Breast epithelium (tissue), 4 donors: ENCODE measurements at places on chromosomes 11 and 22. TPM values are rescaled to one million over a fixed set of nuclear protein-coding genes. Genes with fewer than 3 reads are reported as not detected.

DNA sequence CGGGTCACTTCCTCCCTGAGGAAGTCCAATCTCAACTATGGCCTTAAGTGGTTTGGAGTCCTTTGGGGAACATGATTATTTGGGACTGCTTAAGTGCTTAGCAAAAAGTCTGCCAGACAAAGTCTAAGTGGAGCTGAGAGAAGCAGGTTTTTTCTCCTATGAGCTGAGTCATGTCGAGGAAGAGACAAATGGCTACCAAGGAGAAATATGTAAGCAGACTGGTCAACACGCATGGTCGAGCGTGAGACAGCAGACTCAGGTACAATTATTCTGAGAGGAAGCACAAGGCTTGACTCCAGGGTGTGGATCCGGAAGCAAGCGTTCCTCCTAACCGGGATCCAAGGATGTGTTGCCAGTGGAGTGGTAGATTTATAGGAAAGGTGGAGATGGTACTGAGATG lies 30.6 kb downstream of the UBASH3B start:
- H3K4me1 ChIP-seq: no peaks in the 10 kb centered on the region
- DNase-seq: no peak
- H3K27me3 ChIP-seq: no peaks in the 10 kb centered on the region

DNA sequence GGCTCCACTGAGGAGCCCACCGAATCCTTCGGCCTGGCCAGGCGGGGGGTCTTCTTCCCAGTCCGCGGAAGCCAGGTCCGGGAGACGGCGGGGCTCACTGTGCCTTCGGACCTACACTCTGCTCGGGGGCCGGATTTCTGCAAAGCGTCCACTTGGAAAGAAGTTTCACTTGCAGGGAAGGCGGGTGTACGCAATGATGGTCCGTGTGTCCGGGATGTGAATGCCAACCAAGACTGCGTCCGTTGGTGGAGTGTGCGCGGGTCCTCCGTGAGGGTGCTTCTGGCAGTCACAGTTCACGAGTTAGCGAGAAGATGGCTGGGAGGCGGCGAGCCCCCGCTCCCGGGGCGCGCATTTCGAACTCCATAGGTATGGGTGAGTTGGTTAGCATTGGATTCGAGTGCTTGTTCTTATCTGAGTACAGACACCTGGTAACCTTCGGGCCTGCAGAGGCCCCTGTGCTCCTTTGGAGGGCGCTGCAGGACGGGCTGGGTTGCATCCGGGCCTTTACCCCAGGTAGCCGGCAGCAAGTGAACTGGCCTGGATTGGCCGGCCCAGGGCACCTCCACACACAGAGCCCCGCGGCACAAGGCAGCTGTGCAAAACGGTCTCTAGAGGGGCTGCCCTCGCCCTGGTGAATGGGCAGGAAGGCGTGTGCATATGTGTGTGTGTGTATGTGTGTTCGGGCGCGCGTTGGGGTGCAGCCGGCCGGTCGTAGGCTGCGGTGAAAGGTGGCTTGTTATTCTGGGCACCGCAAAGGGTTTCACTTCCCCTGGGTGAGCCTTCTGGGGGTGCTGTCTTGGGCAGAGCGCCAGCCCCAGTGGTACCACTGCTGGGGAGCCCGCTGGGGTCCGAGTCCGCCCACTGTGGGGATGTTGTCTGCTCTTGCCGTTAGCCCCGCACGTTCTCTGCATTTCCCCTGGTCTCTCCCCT lies 13.3 kb upstream of the CYP2R1 start:
- H3K27ac ChIP-seq: no peak overlapping the region
- H3K36me3 ChIP-seq: no peaks in the 10 kb centered on the region
- H3K4me3 ChIP-seq: peak overlapping the region; percentile 41
- peaks cover 1% of the 10 kb centered on the region for H3K27me3 ChIP-seq

DNA sequence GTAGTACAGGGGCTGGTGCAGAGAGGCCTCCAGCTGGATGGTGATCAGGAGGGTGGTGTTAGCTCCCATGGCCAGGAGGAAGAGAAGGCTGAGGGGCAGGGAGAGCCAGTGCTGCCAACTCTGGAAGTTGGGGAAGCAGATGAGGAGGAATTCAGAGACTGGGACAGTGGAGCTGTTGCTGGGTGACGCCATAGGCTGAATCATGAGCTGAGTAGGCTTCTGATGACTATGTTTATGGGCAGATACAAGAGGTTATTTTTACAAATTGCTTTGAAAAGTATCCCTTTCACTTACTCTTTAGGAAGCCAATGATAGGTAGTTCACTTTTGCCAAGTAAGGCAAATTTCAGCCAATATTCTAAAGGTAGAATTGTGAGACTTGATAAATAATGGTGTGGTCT lies 3.1 kb downstream of the OR56A1 start:
- H3K27me3 ChIP-seq: no peaks in the 10 kb centered on the region
- no peak overlapping the region for H3K27ac ChIP-seq
- no peak for DNase-seq
- H3K4me1 ChIP-seq: no peaks in the 10 kb centered on the region
- no peak overlapping the region for H3K4me3 ChIP-seq

DNA sequence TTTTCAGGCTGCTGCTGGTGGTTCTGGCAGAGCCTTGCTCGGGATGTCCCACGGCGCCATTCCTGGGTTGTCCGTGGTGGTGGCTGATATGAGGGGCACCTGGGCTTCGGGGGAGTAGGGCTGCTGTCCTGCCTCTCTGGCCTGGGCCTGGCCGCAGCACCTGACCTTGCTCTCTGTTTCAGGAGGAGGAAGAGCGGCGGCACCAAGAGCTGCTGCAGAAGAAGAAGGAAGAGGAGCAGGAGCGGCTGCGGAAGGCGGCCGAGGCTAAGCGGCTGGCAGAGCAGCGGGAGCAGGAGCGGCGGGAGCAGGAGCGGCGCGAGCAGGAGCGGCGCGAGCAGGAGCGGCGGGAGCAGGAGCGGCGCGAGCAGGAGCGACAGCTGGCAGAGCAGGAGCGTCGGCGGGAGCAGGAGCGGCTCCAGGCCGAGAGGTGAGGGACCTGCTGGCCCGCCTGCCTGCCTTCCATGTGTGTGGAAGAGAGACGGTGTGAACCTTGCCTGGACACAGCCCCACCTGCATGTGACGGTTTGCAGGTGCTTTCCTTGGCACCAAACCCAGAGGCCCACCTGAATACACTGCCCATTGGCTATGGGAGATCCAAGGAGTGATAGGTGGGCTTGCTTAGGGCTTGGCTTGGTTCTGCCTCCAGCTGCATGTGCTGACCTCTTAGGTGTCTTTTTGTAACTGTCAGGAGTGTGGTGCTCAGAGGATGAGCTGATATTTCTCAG lies 22.8 kb downstream of the INCENP start:
- H3K4me1 ChIP-seq: no peaks in the 10 kb centered on the region
- no peak overlapping the region for H3K4me3 ChIP-seq
- no peaks in the 10 kb centered on the region for H3K36me3 ChIP-seq
- no peak overlapping the region for H3K27ac ChIP-seq
- DNase-seq: no peak

- H3K4me1 ChIP-seq: no peaks in the 10 kb centered on the region
- no peaks in the 10 kb centered on the region for H3K36me3 ChIP-seq
- no peaks in the 10 kb centered on the region for H3K27me3 ChIP-seq
Measured at GRCh38 chr11:110735455-110736170, 23.4 kb upstream of the ARHGAP20 start.

DNA sequence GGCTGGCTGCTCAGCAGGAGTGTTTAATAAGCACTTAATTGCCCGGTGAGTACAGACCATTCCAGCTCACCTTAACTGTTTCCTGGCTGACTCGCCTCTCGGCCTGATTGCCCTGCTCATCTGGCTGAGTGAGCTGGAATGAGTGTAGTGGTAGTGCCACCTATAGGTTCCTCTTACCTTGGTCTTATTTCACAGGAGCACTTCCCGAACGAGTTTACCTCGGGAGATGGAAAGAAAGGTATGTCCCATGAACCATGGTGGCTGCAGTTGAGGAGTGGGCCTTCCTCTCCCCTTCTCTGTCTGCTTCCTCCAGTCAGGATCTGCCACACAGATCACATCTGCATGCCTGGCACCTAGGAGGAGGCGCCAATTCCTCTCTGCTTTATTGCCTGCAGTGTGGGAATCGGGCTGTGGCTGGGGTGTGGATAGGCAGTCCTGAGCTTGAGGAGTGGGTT lies 26.7 kb downstream of the UPB1 start:
- H3K27ac ChIP-seq: no peak overlapping the region
- no peaks in the 10 kb centered on the region for H3K4me1 ChIP-seq
- no peaks in the 10 kb centered on the region for H3K36me3 ChIP-seq
- no peak overlapping the region for H3K4me3 ChIP-seq
- no peaks in the 10 kb centered on the region for H3K27me3 ChIP-seq

DNA sequence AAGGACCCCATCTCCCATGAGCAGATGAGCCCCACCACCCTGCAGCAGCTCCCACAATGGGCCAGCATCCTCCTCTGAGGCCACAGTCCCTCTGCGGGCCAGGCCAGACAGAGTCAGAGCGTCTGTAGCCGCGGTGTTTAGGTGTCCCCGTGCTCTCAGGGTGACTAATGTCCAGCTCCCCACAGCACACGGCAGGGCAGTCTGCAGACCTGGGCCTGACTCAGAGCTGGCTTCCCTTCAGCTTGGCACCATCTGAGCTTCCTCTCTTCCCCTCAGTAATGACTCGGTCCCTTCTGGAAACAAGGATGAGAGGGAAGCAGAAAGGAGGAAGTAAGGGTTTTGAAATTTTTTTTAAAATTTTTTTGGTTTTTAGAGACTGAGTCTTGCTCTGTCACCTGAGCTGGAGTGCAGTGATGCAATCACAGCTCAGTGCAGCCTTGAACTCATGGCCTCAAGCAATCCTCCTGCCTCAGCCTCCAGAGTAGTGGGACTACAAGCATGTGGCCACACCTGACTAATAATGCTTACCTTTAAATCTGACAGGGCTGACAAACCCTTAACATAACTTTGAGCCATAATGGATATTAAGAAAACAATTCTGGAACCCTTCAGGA lies 28.5 kb downstream of the LRRC74B start:
- no peak for DNase-seq
- H3K4me1 ChIP-seq: no peaks in the 10 kb centered on the region
- no peak overlapping the region for H3K27ac ChIP-seq
- no peaks in the 10 kb centered on the region for H3K36me3 ChIP-seq
- no peak overlapping the region for H3K4me3 ChIP-seq

DNA sequence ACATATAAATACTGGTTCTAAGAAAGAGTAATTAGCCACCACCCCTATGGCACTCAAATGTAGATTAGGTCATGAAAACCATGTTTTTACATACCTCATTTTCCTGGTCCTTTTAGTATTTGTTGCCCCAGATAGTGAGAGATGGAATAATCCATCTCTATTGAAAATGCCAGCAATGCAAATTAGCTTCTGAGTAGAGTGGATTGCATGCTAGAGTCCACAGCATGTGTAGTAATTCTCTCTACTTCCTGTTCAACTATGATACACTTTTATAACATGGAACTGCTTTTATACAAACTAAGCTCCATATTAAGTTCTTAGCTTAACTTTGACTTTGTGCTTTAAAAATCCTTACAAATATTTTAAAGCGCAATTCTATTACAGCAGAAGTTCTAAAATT lies 73.2 kb downstream of the TRPC6 start:
- H3K4me3 ChIP-seq: no peak overlapping the region
- H3K4me1 ChIP-seq: no peaks in the 10 kb centered on the region
- DNase-seq: no peak

DNA sequence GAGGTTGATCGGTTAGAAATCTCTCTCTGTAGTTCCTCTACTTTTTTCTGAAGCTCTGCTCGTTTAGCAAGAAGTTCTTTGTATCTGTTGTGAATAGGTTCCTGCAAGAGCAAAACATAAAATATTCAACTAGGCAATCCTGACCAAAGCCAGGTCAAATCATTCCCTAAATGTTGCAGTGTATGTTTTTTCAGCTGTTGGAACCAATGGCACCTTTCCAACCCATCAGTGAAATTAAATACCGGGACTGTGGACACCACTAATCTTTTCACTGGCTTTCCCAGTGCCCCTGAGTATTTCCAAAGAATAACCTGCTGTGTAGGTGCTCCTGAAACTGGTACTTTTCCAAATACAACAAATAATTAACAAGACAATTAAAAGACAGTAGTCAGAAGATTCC lies 45.1 kb downstream of the CEP57 start:
- no peaks in the 10 kb centered on the region for H3K36me3 ChIP-seq
- no peak overlapping the region for H3K27ac ChIP-seq
- DNase-seq: no peak

DNA sequence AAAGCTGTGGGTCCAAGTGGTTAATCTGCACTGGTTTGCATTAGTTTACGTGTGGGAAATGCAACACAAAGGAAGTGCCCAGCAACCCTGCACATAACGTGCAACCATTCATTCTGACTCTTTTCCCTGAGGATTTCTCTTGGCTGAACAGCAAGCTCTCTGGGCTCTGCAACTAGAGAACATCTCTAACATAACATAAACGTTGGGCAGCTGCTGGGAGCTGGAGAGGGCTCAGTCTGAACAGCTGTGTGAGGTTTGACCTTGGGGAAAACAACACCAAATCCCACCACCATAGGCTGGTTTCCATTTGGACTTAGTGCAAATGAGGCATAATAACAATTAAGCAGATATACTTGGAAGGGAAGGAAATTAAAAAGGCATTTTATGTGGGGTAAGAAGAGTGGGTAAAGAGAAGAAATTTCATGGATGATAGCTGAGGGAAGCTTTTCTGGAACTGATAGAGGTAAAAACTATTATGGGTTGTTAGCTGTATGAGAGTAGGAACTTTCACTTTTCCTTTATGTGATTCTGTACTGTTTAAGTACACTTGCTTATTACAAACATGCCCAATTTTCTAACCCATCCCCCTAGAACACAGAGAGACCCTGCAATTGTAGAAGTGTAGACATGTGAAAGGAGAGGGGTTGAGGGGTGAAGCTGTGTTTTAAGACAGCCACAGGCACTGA lies 76.2 kb downstream of the SNX19 start:
- no peak overlapping the region for H3K4me3 ChIP-seq
- no peaks in the 10 kb centered on the region for H3K4me1 ChIP-seq
- H3K27me3 ChIP-seq: no peaks in the 10 kb centered on the region
- no peaks in the 10 kb centered on the region for H3K36me3 ChIP-seq
- DNase-seq: no peak

- H3K4me1 ChIP-seq: no peaks in the 10 kb centered on the region
- H3K27me3 ChIP-seq: no peaks in the 10 kb centered on the region
- no peak overlapping the region for H3K27ac ChIP-seq
- no peaks in the 10 kb centered on the region for H3K36me3 ChIP-seq
- H3K4me3 ChIP-seq: no peak overlapping the region
- DNase-seq: peak; percentile 11
Measured at GRCh38 chr22:22810018-22810427, 77.6 kb upstream of the IGLL5 start.

DNA sequence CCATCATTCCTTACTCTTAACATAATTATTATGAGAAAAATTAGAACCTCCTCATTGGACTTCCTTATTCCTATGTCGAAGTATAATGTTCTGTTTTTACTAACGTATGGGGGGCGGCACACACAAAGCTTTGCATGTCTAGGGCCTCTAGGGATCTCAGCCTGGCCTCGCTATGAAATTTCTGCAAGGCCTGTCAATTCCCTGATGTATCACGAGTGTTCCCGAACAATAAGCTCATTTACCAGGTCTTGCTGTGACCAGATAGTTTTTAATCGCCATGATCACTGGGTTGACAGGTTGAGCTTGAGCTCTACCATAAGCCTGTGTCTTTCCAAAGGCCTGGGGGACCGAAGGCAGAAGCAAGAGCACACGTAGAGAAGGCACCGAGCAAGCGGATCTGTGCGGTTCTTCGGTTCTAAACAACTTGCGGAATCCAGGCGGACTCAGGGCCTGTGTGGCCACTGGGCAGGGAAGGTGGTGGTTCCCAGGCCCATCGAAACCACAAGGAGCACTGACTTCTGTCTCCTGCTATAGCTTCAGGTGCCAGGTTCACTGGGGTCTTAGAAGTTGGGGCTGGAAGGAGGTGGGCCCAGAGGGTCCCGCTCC lies 10.4 kb upstream of the FXYD2 start:
- DNase-seq: no peak
- H3K4me3 ChIP-seq: no peak overlapping the region
- H3K4me1 ChIP-seq: no peaks in the 10 kb centered on the region
- no peak overlapping the region for H3K27ac ChIP-seq
- H3K27me3 ChIP-seq: no peaks in the 10 kb centered on the region

The ADORA2A gene
- 1.8 TPM for total RNA-seq

The SYT13 gene
- total RNA-seq: 0.33 TPM

The TSGA10IP gene
- total RNA-seq: not detected

The MAPK12 gene
- 5.3 TPM for total RNA-seq

The KCNJ1 gene
- 0.16 TPM for total RNA-seq
